Lung (tissue), 17 donors: ENCODE measurements at places on chromosomes 1 and 21. TPM values are rescaled to one million over a fixed set of nuclear protein-coding genes. Genes with fewer than 3 reads are reported as not detected.

The NUP210L gene
- 0.09 TPM for total RNA-seq

The MIXL1 gene
- total RNA-seq: 0.49 TPM

The BARHL2 gene
- total RNA-seq: not detected

The KCNJ9 gene
- total RNA-seq: not detected

The CD1D gene
- total RNA-seq: 3.7 TPM

The PEF1 gene
- total RNA-seq: 75.1 TPM

The C8B gene
- total RNA-seq: 1.9 TPM

The HES2 gene
- total RNA-seq: 5.0 TPM

The SERTAD4 gene
- 7.8 TPM for total RNA-seq

The NAV1 gene
- 28.8 TPM for total RNA-seq

The RASSF5 gene
- 37.7 TPM for total RNA-seq

The PMVK gene
- 48.8 TPM for total RNA-seq

The CRP gene
- not detected for total RNA-seq

The NID1 gene
- 151 TPM for total RNA-seq

The OR2M3 gene
- not detected for total RNA-seq

The LRRC39 gene
- 0.98 TPM for total RNA-seq

GRCh38 chr1:234713859-234714258, 103.9 kb upstream of the IRF2BP2 start:
- H3K36me3 ChIP-seq: no peaks in the 10 kb centered on the region
- H3K27ac ChIP-seq: no peak overlapping the region
- no peak overlapping the region for H3K4me3 ChIP-seq
- no peak for DNase-seq
- peaks cover 3% of the 10 kb centered on the region for H3K4me1 ChIP-seq

DNA sequence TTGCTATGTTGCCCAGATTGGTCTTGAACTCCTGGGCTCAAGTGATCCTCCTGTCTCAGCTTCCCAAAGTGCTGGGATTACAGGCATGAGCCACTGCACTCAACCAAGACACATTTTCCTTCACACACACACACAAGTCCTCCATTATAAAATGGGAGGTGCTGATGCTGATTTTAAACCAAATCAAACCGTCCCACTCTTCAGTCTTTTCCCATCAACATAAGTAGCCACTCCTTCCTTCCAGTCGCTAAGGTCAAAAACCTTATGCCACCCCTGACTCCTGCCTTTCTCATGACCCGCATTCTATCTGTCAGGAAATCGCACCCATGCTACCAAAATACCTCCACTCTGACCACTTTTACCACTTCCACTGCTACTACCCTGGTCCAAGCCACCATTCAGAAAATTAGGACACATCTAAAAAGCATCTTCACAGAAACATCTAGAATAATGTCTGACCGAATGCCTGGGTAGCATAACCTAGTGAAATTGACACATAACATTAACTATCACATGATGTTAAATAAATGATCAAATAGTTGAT, 28.0 kb upstream of the IFNGR2 start:
- no peaks in the 10 kb centered on the region for H3K36me3 ChIP-seq
- no peak overlapping the region for H3K4me3 ChIP-seq
- no peak overlapping the region for H3K27ac ChIP-seq
- H3K27me3 ChIP-seq: no peaks in the 10 kb centered on the region

- H3K27me3 ChIP-seq: peaks cover 3% of the 10 kb centered on the region
- no peaks in the 10 kb centered on the region for H3K36me3 ChIP-seq
- peak overlapping the region; percentile 20 for H3K27ac ChIP-seq
Measured at GRCh38 chr21:42232176-42232825, 13.4 kb downstream of the ABCG1 start.

GRCh38 chr1:68198752-68199151, 33.6 kb downstream of the WLS start:
- DNase-seq: no peak
- H3K27me3 ChIP-seq: no peaks in the 10 kb centered on the region
- H3K4me1 ChIP-seq: peaks cover 32% of the 10 kb centered on the region
- H3K27ac ChIP-seq: no peak overlapping the region

GRCh38 chr1:223708001-223708359, 4.4 kb upstream of the CAPN2 start:
- peaks cover 25% of the 10 kb centered on the region for H3K4me1 ChIP-seq
- H3K27me3 ChIP-seq: no peaks in the 10 kb centered on the region
- H3K27ac ChIP-seq: no peak overlapping the region
- H3K4me3 ChIP-seq: no peak overlapping the region
- DNase-seq: no peak

GRCh38 chr1:109901524-109902145, 9.0 kb upstream of the CSF1 start:
- H3K27me3 ChIP-seq: no peaks in the 10 kb centered on the region
- peaks cover 3% of the 10 kb centered on the region for H3K4me1 ChIP-seq
- no peak for DNase-seq
- no peak overlapping the region for H3K4me3 ChIP-seq
- H3K36me3 ChIP-seq: no peaks in the 10 kb centered on the region

DNA sequence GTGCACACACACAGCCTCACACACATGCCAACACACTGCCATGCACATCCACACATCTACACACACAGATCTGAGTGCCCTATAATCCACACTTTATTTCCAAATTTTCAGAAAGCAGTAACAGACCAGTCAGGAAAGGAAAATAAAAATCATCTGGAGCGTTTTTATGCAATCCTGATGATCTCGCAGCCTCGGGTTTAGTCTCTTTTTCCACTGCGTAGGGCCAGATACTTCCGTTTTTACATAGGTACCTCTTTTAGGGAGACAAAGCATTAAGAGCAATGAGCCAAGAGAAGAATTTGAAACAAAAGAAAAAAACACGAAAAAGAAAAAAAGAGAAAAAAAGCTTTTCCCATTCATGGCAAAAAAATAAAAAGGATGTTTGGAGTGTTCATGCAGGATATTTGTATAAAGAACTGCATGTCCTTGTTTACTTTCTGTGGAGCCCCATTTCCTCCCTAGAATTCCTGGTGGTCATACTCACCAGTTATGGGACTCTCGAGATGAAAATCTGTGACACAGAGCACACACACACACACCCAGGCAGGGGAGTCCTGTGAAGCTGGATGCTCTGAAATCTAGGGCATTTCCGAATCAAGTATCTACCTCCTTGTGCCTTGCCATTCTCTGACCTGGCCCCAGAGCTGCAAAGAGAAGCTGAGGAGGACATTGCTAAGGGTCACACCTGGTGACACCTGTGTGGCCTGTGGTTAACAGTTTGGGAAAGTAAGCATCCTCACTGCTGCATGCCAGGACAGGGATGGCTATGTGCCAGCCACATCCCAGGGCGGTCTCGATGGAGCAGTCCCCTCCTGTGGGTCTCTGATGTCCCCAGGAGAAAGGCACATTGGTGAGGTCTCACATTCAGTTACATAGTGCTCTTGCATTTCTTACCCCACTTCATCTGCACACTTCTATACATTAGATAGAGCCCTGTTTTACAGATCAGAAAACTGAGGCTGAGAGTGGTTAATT, 83.6 kb downstream of the RUNX1 start:
- H3K27me3 ChIP-seq: no peaks in the 10 kb centered on the region
- peak overlapping the region; percentile 64 for H3K27ac ChIP-seq
- H3K4me3 ChIP-seq: no peak overlapping the region
- H3K36me3 ChIP-seq: no peaks in the 10 kb centered on the region
- peaks cover 12% of the 10 kb centered on the region for H3K4me1 ChIP-seq
- DNase-seq: no peak

GRCh38 chr1:177424744-177425143, 254.0 kb downstream of the BRINP2 start:
- no peaks in the 10 kb centered on the region for H3K36me3 ChIP-seq
- H3K27ac ChIP-seq: no peak overlapping the region
- no peak for DNase-seq
- no peak overlapping the region for H3K4me3 ChIP-seq
- H3K27me3 ChIP-seq: no peaks in the 10 kb centered on the region
- H3K4me1 ChIP-seq: peaks cover 1% of the 10 kb centered on the region

DNA sequence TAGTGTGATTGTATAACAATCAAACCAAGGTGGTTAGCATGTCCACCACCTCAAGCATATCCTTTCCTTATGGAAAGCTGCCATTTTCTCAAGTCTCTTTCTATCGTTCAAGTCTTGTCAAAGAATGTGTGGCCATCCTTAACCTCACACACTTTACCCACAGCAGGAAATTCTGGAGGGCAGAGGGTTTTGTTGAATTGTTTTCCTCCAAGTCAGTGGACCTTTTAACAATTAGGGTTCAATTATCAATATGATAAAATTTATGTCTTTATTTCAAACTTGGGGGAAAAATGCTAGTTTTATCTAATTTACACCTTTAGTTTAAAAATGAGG, 14.2 kb upstream of the PTPRC start:
- DNase-seq: no peak
- H3K4me3 ChIP-seq: no peak overlapping the region
- H3K27me3 ChIP-seq: no peaks in the 10 kb centered on the region
- no peaks in the 10 kb centered on the region for H3K4me1 ChIP-seq

- no peaks in the 10 kb centered on the region for H3K27me3 ChIP-seq
- no peaks in the 10 kb centered on the region for H3K4me1 ChIP-seq
- no peaks in the 10 kb centered on the region for H3K36me3 ChIP-seq
Measured at GRCh38 chr21:41349619-41350390, 12.0 kb upstream of the MX2 start.

GRCh38 chr1:41875487-41875886, 43.2 kb downstream of the HIVEP3 start:
- DNase-seq: no peak
- H3K27ac ChIP-seq: no peak overlapping the region
- H3K27me3 ChIP-seq: no peaks in the 10 kb centered on the region
- no peaks in the 10 kb centered on the region for H3K4me1 ChIP-seq
- H3K36me3 ChIP-seq: no peaks in the 10 kb centered on the region
- H3K4me3 ChIP-seq: no peak overlapping the region

- H3K4me3 ChIP-seq: no peak overlapping the region
- no peaks in the 10 kb centered on the region for H3K36me3 ChIP-seq
- peaks cover 4% of the 10 kb centered on the region for H3K27me3 ChIP-seq
- H3K27ac ChIP-seq: no peak overlapping the region
Measured at GRCh38 chr1:3050603-3051002, 18.4 kb upstream of the PRDM16 start.

DNA sequence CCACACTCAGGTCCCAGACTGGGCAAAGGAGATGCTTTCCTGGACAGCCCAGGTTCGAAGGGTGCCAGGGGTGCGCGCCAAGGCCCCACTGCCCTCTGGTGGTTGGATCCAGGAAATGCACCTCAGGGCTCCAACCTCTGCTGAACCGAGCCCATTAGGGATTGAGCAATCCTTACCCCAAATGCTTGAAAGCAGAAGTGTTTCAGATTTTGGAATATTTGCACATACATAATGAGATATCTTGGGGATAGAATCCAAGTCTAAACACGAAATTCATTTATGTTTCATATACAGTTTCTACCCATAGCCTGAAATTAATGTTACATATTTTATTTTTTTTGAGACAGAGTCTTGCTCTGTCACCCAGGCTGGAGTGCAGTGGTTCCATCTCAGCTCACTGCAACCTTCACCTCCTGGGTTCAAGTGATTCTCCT, 57.4 kb downstream of the SLC9A1 start:
- H3K36me3 ChIP-seq: no peaks in the 10 kb centered on the region
- no peak overlapping the region for H3K4me3 ChIP-seq
- no peak overlapping the region for H3K27ac ChIP-seq
- peak; percentile 92 for DNase-seq
- H3K4me1 ChIP-seq: peaks cover 16% of the 10 kb centered on the region

DNA sequence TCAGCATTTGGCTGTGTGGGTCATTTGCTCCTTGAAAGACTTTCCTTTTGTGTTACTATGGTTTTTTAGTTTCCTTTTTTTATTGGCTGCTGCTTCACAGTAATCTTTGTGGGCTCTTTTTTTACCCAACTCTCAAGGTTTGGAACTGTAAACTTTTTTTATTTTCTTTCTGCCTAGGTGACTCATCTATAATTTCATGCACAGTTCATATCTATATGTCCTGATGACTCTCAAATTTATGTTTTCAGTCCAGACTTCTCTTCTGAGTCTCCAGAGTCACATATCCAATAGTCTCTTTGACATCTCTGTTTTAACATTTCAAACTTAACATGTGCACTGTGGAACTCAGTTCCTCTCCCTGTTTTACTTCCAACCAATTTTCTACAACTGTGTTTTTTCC, 83.4 kb downstream of the ATF6 start:
- no peak overlapping the region for H3K4me3 ChIP-seq
- H3K27me3 ChIP-seq: no peaks in the 10 kb centered on the region
- no peak for DNase-seq
- no peak overlapping the region for H3K27ac ChIP-seq
- H3K4me1 ChIP-seq: no peaks in the 10 kb centered on the region

GRCh38 chr1:48777219-48777895, 666 bp upstream of the BEND5 start:
- H3K27me3 ChIP-seq: no peaks in the 10 kb centered on the region
- peak; percentile 83 for DNase-seq
- peaks cover 5% of the 10 kb centered on the region for H3K36me3 ChIP-seq

DNA sequence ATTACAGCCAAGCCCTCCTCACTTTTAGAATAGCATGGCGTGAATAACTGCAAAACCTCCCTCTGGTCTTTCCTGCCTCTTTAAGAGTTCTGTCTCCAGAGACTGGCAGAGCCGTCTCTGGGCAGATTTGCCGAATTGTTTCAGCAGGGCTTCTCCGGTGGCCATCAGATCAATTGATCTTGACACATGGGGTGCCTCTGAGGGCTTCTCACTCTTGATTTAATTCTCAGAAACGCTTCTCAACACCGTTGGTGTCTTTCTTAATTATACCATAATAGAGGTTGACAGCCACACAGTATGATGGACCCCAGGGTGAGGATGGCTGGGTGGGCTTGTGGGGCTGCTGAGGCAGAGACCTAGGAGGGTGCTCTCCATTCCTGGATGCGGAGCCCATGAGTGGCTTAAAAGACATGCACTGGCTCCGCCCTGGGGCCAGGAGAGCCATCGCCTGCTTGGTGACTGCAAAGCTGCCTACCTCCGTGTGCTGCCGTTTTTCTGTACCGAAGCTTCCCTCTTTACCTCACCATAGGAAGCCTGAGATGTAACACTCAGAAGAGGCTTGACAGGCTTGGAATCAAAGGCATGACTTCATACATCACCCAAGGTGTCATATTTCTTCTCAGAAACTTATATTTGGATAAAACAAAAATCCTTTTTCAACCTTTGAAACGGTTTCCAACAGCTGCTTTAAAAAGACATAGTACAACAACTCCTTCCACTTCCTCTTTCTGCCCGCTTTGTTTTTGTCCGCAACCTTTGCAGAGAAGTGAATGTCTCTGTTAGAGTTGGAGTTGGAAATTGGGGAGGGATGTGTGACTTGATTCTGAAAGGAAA, 82.9 kb downstream of the GALNT2 start:
- H3K4me3 ChIP-seq: no peak overlapping the region
- H3K27me3 ChIP-seq: no peaks in the 10 kb centered on the region
- H3K27ac ChIP-seq: no peak overlapping the region
- H3K36me3 ChIP-seq: no peaks in the 10 kb centered on the region

GRCh38 chr1:156551869-156552268, 20.5 kb downstream of the IQGAP3 start:
- H3K4me1 ChIP-seq: no peaks in the 10 kb centered on the region
- no peak overlapping the region for H3K27ac ChIP-seq
- no peak overlapping the region for H3K4me3 ChIP-seq
- DNase-seq: no peak
- no peaks in the 10 kb centered on the region for H3K27me3 ChIP-seq

DNA sequence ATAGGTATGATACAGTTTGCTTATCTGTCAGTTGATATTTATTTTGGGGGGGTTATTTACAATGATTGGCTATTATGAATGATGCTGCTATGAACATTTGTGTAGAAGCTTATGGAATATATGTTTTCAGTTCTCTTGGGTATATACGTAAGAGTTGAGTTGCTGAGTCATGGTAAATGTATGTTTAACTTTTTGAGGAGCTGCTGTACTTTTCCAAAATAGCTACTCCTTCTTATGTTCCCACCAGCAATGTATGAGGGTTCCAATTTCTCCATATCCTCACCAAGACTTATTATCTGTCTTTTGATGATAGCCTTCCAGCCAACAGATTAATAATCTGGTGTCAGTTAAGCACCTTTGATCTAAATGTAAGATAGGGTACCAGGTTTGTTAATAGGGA, 11.9 kb downstream of the SOAT1 start:
- no peak overlapping the region for H3K4me3 ChIP-seq
- no peak for DNase-seq
- no peaks in the 10 kb centered on the region for H3K27me3 ChIP-seq
- H3K27ac ChIP-seq: no peak overlapping the region
- H3K4me1 ChIP-seq: no peaks in the 10 kb centered on the region
